KBM-7 (cell line): ENCODE measurements at places on chromosomes 7 and 10.
A peak's percentile ranks its signal among the peaks of the same experiment; 100 is the strongest.

DNA sequence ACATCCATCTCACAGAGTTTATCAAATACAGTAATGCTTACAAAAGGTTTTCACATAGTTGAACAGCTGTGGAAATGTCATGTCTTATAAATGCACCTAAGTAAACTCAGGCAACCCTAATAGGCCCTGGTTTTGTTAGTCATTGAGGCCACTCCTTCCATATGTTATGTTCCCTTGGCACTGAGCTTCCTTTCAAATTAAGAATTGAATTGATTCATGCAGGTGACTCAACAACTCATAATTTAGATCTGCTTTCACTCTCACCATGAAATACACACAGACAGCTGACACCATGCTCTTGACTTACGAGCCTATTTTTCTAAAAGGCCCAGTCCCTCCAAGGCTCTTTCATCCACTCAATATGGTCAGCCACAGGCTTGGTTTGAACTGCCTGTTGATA lies 476.9 kb downstream of the KCNMA1 start:
- DNase-seq, result no peak

DNA sequence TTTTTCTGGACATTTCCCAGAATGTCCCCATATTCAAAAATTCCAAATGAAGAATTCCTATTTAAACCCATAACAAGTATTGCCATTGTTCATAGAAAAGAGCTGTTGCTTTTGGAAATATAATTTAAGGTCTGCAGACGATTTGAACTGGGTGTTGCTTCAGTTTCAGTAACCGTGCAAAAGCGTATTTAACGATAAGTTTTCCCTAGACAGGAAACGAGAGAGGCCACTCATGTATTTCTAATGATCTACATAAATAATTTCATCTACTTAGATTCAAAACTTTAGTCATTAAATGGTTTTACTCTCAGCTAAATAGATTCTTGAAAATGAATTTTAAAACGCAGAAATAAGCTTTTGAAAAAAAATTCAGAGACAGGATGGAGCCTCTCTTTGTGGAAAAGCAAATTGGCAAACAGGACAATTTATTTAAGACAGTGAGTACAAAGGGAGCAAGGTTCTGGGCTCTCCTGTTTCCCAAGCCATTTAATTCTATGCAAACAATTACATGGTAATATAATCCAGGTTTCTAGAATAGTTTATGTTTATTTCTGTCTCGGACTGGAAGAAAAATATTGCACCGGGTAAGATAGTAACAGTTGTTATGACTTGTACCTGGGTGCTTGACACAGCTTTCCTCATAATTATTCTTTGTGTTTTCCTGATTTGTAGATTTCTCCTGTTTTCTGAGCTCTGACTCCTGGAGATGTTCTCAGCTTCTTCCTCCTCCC lies 263.0 kb downstream of the BAMBI start:
- no peak for DNase-seq

DNA sequence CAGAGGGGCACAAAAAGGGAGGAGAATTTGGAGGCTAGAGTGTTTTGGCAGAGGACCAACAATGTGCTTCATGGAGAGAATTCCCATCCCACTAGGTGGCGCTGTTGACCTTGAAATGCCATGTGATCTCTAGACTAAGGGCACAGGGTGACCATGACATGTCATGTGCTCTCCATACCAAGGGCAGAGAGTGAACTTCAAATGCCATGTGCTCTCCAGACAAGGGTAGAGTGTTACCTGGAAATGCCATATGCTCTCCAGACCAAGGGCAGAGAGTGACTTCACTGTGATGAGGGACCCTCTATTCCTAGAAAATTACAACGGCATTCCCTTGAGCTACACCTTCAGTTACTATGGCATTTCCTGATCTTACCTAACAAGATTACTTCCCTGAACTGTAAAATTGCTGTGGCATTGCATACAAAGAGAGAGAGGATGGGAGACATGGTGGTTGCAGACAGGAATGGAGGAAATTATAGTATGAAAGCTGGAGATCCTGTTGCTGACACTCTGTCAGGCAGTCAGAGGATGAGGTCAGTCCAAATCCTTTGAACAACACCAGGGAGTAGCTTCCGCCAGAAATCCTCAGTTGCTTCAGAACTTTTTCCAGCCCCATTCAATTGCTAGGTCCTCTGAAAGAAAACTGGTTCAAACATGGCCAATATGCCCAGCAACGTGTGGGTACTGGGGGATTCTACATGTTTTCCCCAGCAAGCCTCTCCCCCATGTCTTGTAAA lies 60.9 kb upstream of the ACSM6 start:
- DNase-seq, result peak; percentile 94

- no peak for DNase-seq
Observed at GRCh38 chr10:27723436-27723835, 22.2 kb downstream of the MKX start.

- DNase-seq, result no peak
Observed at GRCh38 chr7:73833251-73833919, 2.6 kb downstream of the CLDN4 start.

DNA sequence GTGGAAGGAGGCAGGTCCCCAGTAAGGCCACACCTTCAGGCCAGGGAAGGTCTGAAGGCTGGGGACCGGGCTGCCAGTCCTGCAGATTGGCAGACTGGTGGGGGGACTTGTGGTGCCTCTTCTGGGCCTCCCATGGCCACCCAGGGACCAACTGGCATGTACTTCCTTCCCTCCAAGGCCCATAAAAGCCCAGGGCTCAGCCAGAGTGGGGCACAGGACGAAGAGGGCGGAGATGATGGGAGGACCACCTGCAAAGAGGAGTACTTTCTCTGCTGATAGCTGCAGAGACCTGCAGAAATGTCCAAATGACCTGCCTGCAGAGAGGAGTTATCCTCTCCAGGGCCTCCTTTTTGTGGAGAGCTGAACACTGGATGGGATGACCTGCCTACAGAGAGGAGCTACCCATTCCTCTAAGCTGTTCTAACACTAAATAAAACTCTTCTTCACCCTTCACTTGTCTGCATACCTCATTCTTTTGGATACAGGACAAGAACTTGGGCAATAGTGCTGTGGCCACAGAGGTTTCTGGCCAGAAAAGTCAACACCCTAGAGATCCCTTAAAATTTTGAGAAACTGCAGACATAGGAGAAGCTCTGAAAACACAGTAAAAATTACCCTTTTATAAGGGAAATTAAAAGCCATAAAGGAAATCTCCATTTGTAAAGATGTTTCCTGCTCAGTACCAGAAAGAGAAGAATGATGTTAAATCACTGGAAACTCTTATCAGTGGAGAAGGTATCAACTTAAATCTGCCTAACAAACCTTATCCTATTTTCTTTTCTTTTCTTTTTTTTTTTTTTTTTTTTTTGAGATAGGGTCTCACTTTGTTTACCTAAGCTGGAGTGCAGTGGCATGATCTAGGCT lies 20.7 kb upstream of the PRF1 start:
- DNase-seq, result no peak

- DNase-seq, result no peak
Observed at GRCh38 chr10:119654540-119654939, 3.4 kb downstream of the BAG3 start.

- DNase-seq, result no peak
Observed at GRCh38 chr7:895451-896052, 19.2 kb downstream of the GET4 start.

GRCh38 chr7:102310414-102310815 lies 23.7 kb downstream of the SH2B2 start:
- no peak for DNase-seq
